Pancreas (tissue), 10 donors: ENCODE measurements at places on chromosomes 6 and 20. TPM values are rescaled to one million over a fixed set of nuclear protein-coding genes. Genes with fewer than 3 reads are reported as not detected.

DNA sequence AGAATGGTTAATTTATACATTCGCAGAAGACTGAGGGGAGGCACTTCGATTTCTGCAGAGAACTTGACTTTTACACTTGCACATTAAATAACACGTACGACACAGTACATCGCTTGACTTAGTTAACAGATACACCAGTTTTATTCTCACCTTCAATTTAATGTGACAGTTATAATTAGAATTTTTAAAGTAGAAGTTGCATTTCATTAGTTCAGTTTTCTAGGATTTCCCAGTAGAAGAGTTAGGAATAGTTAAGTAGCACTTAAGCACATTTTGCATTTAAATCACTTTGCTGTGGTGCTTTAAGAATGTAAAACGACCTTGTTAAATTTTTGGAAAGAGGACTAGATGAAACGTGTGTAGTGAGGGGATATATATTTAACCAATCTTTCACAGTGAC is 1.6 kb upstream of the BEND3 start:
- DNase-seq, result no peak
- no peaks in the 10 kb centered on the region for H3K36me3 ChIP-seq
- H3K4me1 ChIP-seq, result peaks cover 7% of the 10 kb centered on the region
- H3K27me3 ChIP-seq, result no peaks in the 10 kb centered on the region

DNA sequence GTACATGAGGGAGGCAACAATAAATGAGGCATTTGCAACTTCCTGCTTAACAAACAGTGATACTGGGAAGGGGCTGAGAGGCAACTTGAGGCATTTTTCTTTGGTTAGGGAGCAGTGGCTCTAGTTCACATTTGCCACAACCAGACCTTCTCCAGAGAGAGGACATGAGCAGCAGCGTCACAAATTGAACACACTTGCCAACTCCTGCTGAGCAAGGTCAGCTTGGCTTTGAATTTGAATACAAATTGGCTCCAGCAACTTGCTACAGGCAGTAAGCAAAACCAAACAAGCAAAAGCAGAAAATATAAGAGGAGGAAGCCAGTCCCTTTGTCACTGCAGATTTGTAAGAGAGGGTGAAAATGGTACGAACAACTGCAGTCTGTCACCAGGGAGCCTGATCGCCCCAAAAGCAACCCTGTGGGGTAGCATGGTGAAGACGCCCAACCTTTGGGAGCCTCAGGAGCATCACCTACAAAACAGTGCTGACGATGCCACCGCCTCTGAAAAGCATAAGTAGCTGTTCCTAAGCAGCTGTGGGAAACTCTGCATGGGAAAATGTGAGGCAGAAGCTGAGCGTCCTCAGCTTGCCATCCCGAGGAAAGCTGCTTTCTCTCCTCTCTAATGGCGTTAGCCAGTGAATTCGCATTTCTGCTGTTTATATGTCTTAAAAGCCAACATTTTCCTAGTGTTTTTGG is 378.7 kb downstream of the RNGTT start:
- no peaks in the 10 kb centered on the region for H3K36me3 ChIP-seq
- no peak for DNase-seq
- peaks cover 2% of the 10 kb centered on the region for H3K27me3 ChIP-seq
- H3K27ac ChIP-seq, result no peak overlapping the region
- no peaks in the 10 kb centered on the region for H3K4me1 ChIP-seq

DNA sequence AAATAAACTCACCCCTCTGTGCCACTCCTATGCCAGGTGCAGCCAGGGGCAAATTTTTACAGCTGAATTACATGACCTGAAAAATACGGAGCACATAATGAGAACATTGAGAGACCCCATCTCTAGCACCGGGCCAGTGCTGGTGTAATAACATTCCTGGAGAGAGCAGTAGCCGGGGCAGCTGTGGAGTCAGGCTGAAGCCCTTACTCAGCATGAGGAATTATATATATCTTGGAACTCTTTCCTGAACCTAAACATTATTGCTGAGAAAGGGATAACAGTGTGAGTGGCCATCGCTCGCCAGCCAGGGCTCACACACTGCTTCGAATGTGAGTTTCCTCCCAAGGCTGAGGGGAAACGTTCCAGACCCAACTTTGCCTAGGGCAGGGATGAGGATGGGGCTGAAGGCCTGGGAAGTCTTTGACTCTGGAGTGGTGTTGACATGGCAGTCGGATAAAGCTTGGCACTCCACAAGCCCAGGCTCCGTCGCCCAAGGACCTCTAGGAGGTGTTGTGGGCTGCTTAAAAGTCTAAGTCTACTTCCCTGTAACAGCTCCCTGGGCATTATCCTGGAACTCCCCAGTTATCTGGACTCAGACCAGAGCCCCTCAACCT is 269.8 kb downstream of the CDC5L start:
- no peaks in the 10 kb centered on the region for H3K36me3 ChIP-seq
- no peak overlapping the region for H3K4me3 ChIP-seq
- H3K27ac ChIP-seq, result no peak overlapping the region
- no peak for DNase-seq
- no peaks in the 10 kb centered on the region for H3K4me1 ChIP-seq

GRCh38 chr20:12207875-12208274 is 290.2 kb downstream of the BTBD3 start:
- no peak overlapping the region for H3K27ac ChIP-seq
- no peaks in the 10 kb centered on the region for H3K36me3 ChIP-seq
- no peaks in the 10 kb centered on the region for H3K4me1 ChIP-seq

MAK gene
- 0.18 TPM for total RNA-seq

GRCh38 chr6:5785249-5785648 is 221.5 kb downstream of the NRN1 start:
- H3K27me3 ChIP-seq, result no peaks in the 10 kb centered on the region
- no peak for DNase-seq
- no peak overlapping the region for H3K27ac ChIP-seq
- H3K36me3 ChIP-seq, result no peaks in the 10 kb centered on the region

SRMS gene
- not detected for total RNA-seq

- no peaks in the 10 kb centered on the region for H3K4me1 ChIP-seq
- no peak overlapping the region for H3K27ac ChIP-seq
- no peaks in the 10 kb centered on the region for H3K36me3 ChIP-seq
- H3K27me3 ChIP-seq, result no peaks in the 10 kb centered on the region
- no peak overlapping the region for H3K4me3 ChIP-seq
Observed at GRCh38 chr20:37282556-37282955, 6.9 kb upstream of the MANBAL start.

UST gene
- total RNA-seq, result 10.4 TPM

DNA sequence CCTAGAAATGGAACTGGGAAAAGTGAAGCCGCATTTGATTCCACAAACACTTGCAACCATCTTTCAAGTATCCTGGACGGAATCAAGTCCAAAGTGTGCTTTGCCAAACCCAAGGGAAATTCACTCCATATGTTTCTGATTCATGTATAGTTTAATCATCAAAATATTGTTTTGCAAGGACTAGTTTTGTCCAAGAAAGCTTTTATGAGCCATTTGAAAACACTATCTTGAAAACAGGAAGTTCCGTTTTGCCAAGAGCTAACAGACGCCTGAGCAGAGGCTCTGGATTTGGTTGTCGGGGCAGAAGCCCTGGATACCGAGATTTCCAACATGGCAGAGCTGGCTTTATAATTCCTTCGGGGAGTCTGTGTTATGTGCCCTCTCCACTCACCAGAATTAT is 251.1 kb downstream of the PHACTR1 start:
- DNase-seq, result no peak
- H3K27ac ChIP-seq, result no peak overlapping the region
- no peaks in the 10 kb centered on the region for H3K4me1 ChIP-seq
- no peaks in the 10 kb centered on the region for H3K27me3 ChIP-seq
- no peaks in the 10 kb centered on the region for H3K36me3 ChIP-seq

DNA sequence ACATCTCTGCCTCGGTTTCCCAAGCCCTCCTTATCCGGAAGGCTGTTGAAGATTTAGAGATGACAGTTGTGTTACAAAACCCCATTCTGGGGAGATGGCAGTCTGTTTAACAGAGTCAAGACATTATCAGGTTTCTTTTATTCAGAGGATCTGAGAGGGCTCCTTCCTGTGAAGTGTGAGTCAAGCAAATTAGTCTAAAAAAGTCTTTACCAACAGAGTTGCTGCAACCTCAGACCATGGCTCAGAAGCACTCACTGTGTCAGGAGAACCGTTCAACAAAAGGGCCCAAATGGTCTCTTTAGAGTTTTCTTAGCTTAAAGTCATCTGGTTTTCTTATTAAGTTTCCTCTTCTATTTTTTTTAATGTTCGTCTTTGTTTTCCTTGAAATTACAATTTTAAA is 717.8 kb downstream of the EPM2A start:
- peaks cover 3% of the 10 kb centered on the region for H3K4me1 ChIP-seq
- no peaks in the 10 kb centered on the region for H3K36me3 ChIP-seq
- H3K27me3 ChIP-seq, result no peaks in the 10 kb centered on the region
- no peak for DNase-seq
- H3K4me3 ChIP-seq, result no peak overlapping the region
- H3K27ac ChIP-seq, result no peak overlapping the region

PM20D2 gene
- total RNA-seq, result 4.3 TPM
